Activated naive CD4-positive, alpha-beta T cell treated with anti-CD3 and anti-CD28 coated beads, Interleukin-2, amount 50 U/mL, for 72 hours (primary cell): ENCODE measurements at places on chromosomes 13 and 19. TPM values are rescaled to one million over a fixed set of nuclear protein-coding genes. Genes with fewer than 3 reads are reported as not detected.

GRCh38 chr13:110774051-110774450, 60.6 kb downstream of the ING1 start:
- no peak for DNase-seq

GRCh38 chr19:55223291-55224037, 5.1 kb downstream of the TMEM86B start:
- DNase-seq = no peak

- no peak for DNase-seq
Observed at GRCh38 chr13:65339241-65339640, 1890.9 kb downstream of the PCDH9 start.

DNA sequence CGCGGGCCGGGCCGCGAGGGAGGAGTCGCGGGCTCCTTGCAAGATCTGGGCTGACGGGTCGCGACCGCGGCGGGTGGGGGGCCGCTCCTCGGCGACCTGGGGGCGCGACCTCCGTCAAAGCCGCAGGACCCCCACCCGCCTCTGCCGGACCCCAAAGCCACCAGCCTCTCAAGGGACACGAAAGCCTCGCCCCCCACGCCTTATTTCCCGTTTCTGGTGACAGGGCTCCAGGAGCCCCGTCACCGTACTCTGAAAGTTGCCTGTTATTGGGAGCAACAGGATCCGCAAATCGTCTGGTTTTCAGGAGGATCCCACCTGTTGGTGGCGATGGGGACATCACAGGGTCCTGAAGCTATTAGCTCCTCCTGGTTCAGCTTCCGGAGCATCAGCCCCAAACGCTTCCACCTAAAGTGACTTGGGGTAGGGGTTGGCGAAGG, 530 bp downstream of the MAU2 start:
- DNase-seq = peak; percentile 17

Gene C13orf42
- not detected for total RNA-seq

Gene COL4A2
- 0.84 TPM for total RNA-seq

- DNase-seq = no peak
Observed at GRCh38 chr13:60520902-60521569, 124.0 kb downstream of the TDRD3 start.

- DNase-seq = no peak
Observed at GRCh38 chr19:991174-991931, 7.2 kb downstream of the WDR18 start.
